ENCODE measurements at places on chromosomes 5 and 9. TPM values are rescaled to one million over a fixed set of nuclear protein-coding genes. Genes with fewer than 3 reads are reported as not detected.

DNA sequence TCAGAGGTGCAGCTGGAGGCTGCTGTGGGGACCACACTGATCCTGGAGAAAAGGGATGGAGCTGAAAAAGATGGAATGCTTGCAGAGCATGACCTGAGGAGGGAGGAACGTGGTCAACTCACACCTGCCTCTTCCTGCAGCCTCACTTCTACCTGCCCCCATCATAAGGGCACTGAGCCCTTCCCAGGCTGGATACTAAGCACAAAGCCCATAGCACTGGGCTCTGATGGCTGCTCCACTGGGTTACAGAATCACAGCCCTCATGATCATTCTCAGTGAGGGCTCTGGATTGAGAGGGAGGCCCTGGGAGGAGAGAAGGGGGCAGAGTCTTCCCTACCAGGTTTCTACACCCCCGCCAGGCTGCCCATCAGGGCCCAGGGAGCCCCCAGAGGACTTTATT, 5.9 kb upstream of the SLC6A7 start:
- no peak for DNase-seq

DNA sequence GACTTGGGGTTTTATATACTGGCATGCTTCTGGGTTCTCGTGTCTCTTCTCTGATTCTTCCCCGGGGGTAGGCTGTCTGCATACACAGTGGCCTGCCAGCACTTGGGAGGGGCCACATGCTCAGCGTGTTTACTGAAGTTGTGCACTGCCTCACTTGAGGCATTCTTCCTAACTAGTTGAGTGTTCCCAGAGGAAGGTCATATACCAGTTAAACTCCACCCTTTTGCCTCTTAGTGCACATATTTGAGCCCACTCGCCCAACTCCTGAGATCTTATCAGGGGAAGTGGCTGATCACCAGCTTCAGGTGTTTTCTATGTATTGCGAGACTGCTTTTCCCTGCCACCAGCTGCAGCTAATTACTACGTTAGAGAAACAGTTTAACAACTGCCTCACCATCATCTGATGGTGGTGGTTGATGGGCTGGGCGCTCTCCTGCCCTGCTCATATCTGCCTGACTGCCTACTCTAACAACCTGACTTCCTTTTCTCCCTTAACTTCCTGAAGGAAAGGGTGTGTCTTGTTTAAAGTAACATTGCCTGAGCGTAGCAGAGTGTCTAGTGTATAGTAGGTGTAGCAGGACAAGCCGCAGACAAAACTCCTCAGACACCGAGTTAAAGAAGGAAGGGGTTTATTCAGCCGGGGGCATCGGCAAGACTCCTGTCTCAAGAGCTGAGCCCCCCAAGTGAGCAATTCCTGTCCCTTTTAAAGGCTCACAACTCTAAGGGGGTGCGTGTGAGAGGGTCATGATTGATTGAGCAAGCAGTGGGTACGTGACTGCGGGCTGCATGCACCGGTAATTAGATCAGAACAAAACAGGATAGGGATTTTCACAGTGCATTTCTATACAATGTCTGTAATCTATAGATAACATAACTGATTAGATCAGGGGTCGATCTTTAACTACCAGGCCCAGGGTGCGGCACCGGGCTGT, 60.1 kb upstream of the CLINT1 start:
- no peak for DNase-seq

GRCh38 chr5:102807878-102808502, 52.9 kb downstream of the PAM start:
- no peak for DNase-seq

- DNase-seq: peak; percentile 59
Observed at GRCh38 chr5:59768152-59769040, 125.1 kb downstream of the PDE4D start.

GRCh38 chr5:125408448-125409233, 662.2 kb upstream of the ZNF608 start:
- peak; percentile 61 for DNase-seq

Gene PDZD2
- total RNA-seq: not detected

Gene SCGB3A1
- total RNA-seq: not detected

Gene REEP2
- 0.21 TPM for total RNA-seq

Gene QRFP
- not detected for total RNA-seq

Gene NME5
- total RNA-seq: not detected

Gene SPINK7
- total RNA-seq: not detected

Gene PDE8B
- not detected for total RNA-seq

Measured in SJSA1 (cell line).